ENCODE measurements at places on chromosomes 16 and 17.

DNA sequence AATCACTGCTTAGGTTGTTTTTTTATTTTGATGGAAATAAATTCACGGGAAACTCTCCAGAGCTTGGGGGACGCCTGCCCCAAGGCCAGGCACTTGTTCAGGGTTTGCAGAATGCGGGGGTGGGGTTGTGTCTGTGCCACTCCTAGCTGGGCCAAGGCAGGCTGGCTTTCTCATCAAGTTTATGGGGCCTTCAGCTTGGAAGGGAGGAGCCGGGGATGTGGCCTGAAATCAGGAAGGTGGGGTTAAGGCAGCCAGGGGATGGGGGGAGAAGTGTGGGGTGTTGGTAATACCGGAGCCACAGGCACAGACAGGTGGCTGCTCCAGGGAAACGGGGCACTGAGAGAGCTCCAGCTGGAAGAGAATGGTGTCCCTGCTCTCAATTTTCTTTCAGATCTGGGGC is 1.7 kb upstream of the CHAD start:
- DNase-seq, result no peak

DNA sequence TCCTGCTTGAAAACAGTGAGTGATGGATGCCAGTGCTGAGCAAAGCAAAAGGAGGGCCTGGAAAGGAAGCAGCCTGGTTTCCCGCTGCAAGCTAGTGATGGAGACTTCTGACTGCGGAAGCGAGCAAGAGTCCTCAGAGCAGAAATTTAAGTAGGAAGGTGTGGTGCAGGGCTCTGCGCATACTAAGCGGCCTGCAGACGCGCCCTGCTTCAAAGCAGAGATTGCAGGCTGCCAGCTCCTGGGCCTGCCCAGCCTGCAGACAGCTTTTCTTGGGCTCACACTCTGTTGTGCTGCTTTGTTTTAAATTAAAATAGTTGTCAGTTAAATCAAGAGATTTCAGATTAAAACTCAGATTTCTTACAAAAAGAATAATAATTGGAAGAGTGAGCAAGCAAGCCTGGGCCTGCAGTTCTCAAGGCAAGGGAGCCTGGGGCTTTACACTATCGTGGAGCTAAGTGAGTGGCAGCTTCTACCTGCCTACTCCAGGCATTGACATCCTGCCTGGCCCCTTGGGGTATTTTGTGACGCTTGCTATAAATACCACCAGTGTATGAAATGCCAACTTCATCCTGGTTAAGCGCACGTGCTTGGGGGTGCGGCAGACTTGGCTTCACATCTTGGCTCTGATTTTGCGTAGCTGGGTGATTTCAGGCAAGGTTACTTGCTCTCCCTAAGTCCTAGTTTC is 237.3 kb downstream of the XYLT1 start:
- no peak for DNase-seq

DNA sequence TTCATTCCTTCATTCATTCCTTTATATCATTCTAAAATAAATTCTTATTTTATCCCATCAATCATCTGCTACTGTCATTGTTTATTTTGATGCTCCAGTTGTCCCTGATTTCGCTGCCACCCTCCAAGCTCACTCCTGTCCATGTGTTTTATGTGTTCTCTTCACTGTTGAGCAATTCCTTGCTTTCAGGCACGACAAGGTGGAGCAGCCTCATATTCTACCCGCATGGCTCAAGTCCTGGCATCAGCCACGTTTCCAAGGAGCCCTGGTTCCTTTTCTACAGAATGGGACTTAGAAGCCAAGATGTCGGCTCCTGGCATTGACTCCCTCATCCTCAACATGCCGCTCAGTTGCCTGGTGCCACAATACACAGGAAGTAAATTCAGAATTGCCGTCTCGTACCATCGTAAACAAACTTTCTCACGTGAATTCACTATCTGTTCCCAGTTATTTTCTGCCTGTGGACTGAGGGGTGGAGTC is 139.0 kb downstream of the RPTOR start:
- no peak for DNase-seq

- DNase-seq, result no peak
These were observed 1.4 kb downstream of the CENPX start for GRCh38 chr17:82021107-82021899.

- peak; percentile 78 for DNase-seq
These were observed 20.6 kb upstream of the SPNS3 start for GRCh38 chr17:4412933-4413831.

DNA sequence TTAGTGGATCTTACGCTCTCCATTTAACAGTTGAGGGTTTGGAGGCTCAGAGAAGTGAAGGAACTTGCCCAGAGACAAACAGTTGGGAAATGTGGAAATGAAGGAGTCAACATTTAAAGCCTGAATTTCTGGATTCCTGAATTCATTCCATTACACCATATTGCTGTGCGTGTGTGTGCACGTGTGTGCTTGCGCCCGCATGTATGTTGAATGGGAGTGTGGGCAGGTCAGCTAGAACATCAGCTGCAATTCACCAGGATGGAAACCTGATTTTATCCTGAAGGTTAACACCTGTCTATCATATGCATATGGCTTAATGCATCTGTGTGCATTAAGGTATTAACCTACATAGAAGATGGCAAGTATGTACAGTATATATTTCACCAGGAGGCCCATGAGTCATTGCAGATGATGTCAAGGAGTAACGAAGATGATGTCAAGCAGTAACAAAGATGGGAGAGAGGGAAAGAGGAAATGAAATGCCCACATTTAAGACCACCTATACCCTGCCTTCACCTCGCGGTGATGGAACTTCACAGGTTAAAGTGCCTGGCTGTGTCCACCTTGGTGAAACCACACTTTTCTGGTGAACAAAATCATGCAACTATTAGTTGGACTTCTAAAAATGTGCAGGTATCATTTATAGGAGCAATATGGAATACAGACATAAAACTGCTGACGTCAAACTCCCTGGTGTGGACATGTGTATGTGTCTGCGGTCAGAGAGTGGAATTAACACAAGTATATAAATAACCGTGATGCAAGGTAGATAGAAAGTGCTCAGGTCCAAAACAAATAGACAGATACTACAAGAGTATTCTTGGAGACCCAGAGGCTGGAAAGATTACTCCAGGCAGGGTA is 832 bp upstream of the ADAP2 start:
- no peak for DNase-seq

GRCh38 chr16:4935241-4935855 is 1.6 kb downstream of the PPL start:
- no peak for DNase-seq

- no peak for DNase-seq
These were observed 729 bp downstream of the P2RX5 start for GRCh38 chr17:3695129-3695722.

DNA sequence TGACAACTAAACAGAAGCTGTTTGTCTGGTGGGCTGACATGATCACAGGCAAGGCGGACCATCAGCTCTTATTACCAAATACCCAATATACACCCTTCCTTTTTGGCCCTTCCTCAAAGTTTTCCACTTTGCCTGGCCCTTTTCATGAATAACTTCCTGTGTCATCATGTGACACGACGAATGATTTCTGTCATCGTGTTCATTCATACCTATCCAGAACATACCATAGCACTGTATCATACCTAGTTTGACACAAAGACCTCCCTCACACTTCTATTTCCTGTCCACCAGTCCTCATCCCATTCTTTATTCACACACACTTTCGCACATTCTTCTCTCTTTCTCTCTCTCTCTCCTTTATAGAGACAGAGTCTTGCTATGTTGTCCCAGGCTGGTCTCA is 131.8 kb downstream of the STX8 start:
- no peak for DNase-seq

DNA sequence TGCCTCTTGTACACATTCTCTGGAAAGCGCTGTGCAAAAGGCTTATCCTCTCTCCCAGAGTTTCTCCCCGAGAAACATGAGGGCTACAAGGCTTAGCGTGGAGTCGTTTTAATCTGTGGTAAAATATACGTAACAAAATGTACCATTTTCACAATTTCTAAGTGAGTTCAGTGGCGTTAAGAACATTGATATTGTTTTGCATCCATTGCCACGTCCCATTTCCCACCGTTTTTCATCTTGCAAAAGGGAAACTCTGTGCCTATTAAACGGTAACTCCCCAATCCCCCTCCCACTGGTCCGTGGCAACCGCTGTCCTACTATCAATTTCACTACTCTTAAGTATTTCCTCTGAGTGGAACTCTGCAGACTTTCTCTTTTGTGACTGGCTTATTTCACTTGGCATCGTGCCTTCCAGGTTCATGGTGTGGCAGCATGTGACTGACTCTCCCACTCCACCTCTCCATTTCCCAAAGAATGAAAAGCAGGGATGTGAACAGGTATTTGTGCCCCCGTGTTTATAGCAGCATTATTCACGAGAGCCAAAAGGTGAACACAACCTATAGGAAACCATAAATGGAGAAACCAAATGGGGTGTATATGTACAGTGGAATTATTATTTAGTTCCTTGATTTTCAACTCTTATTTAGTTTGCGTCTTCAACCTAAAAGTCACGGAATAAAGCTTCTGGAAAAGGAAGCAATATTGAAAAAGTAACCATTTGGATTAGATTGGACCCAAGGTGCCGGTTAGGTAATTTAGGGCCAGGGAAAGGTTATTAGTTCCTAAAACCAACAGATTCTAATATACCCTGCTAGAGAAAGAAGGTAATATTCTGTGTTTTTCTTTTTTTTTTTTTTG is 1.1 kb upstream of the USP32 start:
- no peak for DNase-seq

DNA sequence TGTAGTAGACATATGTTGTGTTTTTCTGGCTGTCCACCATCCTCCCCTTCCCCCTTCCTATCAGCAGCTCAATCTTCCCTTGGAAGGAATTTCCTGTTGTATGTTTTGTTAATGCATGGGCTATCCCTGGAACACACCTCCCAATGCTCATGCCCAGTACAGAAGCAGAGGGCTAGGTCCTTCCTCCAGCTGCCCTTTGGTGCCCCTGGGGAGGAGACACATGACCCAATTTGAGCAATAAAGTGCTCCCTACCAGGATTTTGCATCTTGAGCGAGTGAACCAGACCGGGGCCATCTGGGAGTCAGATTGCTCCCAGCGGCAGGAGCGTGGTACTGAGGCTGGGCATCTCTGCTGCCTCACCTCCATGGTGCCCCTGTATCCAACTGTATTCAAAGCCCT is 141.5 kb upstream of the MED13 start:
- no peak for DNase-seq

- no peak for DNase-seq
These were observed 18.8 kb downstream of the LGALS3BP start for GRCh38 chr17:78960928-78961327.

GRCh38 chr17:29588562-29589411 is 661 bp downstream of the GIT1 start:
- DNase-seq, result no peak

GRCh38 chr17:2108170-2108569 is 53.3 kb downstream of the HIC1 start:
- DNase-seq, result no peak

DNA sequence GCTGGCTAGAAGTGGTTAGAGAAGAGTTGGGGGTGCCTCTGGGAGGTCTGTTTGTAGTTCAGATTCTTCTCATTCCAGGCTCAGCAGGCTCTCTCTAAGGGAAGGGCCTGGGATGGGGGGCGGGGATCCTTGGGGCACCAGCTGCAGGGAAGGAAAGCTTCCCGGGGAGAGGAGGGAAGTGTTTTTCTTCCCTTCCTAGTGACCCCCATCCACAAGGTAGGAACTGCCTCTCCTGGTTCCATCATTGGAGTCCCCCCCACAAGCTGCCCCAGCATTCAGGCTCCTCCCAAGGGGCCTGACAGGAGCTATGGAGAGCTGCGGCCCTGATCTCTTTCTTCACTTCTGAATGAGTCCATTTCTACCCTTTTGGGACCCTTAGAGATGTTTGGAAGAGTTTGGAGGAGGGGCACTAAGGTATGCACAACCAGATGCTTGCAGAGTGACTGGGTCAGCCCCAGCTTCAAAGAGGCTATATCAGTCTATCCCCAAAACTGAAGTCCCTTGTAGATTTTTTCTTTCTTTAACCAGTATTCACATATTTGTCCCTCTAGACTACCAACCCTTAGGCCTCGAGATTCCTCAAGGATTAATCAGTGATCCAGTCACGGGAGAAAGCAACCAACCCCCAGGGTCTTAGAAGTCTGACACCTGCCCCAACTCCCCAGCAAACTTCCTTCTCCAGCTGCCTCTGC is 13.9 kb upstream of the FZD2 start:
- DNase-seq, result peak; percentile 80

- DNase-seq, result no peak
These were observed 202.8 kb upstream of the CACNG3 start for GRCh38 chr16:24053099-24053946.

GRCh38 chr17:78450696-78451345 is 72.4 kb downstream of the PGS1 start:
- DNase-seq, result no peak

DNA sequence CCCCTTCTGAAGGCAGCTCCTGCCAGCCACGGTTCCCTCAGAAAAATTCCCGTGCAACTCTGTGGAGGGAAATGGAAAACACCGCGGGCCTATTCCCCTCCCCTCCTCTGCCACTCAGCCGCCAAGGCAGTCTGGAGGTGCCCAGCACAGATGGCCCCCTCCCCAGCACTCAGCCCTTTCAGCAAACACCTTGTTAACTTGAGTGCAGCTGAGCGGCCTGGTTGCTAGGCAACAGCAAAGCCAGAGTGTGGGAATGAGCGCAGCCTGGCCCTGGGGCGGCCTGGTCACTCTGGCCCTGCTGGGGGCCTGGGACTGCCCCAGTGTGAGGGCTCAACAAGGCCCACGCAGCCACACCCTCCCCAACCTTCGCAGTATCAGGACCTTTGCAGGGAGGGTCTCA is 32.8 kb downstream of the CACNA1G start:
- no peak for DNase-seq

GRCh38 chr16:68086336-68086841 is 1.2 kb downstream of the NFATC3 start:
- no peak for DNase-seq

DNA sequence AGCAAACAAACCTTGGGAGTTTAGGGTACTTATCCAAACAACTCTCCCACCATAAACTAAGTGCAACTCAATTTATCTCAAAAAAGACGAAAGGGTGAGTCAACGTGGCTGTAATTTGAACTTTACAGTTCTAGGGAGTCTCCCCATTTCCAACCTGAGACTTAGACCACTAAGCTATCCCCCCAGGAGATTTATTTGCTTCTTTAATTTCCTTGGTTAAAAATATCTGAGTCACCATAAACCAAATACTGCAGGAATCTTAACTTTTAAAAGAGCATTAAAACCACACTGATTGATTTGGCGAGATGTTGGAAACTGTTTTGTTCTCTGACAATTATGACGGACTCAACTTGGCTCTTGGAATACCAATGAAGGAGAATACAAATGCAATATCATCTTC is 299.3 kb upstream of the SOX9 start:
- no peak for DNase-seq

DNA sequence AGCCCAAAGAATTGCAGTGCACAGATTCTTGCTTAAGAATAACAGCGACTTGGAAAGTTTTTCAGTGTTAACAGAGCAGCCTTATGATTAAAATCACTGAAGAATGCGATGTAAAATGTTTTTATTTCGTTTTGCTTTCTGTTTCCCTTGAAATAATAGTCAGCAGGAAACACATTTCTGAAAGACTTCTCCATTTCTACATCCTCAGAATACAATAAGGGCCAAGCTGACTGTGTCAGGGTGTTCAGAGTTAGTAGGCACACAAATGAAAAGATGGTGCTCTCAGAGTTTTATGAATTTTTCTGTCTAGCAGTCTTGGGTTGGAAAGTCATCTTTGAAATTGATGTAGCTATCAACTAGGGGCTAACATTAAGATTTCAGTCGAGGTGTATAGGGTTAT is 582.9 kb upstream of the RBFOX1 start:
- DNase-seq, result no peak
